Astrocyte of the spinal cord (primary cell): ENCODE measurements at places on chromosomes 13 and 19.

- peak; percentile 7 for DNase-seq
These were observed 971.6 kb upstream of the MIR17HG start for GRCh38 chr13:90375851-90376250.

GRCh38 chr13:97005625-97006262 is 11.5 kb upstream of the OXGR1 start:
- peak; percentile 43 for DNase-seq

- no peak for DNase-seq
These were observed 258.7 kb upstream of the EDNRB start for GRCh38 chr13:78177306-78177705.

- no peak for DNase-seq
These were observed 13.0 kb upstream of the STRN4 start for GRCh38 chr19:46759206-46759605.

DNA sequence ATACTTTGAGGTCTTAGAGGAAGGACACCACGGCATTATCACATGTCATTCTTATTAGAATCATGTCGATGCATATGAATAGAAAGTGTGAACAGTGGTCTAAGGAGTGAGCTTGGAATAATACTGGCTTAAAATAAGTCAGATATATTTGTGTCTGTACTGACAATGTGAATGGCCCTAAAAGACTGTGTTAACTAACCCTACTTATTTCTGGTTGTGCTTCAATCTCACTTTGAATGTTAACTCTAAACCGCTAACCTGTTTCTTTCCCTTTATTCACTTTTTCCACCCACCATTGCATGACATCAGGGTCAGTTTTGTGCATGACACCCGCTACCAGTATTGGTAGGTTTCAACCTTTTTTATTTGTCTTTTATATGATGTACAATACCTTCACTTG is 69.1 kb upstream of the RAP2A start:
- DNase-seq: no peak

GRCh38 chr13:105599477-105600037 is 935.9 kb downstream of the EFNB2 start:
- no peak for DNase-seq

GRCh38 chr19:44748426-44749254 is at the start of gene BCL3:
BCL3 (plus strand) TSS chr19:44748708; CDS start chr19:44748791, 83 bp downstream.
- no peak for DNase-seq

- no peak for DNase-seq
These were observed 62.3 kb downstream of the KCNC3 start for GRCh38 chr19:50266896-50267295.

GRCh38 chr13:38905861-38906260 is 84.8 kb downstream of the STOML3 start:
- no peak for DNase-seq

DNA sequence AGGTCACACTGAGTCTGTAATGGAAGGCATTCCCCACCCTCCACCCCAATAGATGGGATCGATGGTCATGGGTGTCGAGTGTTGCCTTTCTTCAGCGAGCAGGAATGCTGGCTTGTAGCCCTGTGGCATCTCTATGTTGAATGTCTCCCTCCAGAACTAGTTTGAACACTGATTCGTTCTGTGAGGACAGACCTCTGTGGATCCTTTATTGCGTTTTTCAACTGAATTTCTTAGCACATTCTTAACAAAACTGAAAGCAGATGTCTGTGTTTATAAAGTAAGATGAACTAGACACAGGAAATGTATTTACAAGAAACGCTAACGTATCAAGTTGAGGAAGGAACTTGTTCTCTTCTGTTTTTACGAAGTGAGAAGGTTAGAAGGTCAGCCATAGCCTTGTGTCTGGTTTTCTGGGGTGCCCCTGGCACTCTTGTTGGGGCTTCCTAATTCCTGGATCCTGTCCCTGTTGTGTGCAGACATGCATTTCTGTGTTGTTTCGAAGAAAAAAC is 36.8 kb upstream of the TM9SF2 start:
- peak; percentile 23 for DNase-seq

DNA sequence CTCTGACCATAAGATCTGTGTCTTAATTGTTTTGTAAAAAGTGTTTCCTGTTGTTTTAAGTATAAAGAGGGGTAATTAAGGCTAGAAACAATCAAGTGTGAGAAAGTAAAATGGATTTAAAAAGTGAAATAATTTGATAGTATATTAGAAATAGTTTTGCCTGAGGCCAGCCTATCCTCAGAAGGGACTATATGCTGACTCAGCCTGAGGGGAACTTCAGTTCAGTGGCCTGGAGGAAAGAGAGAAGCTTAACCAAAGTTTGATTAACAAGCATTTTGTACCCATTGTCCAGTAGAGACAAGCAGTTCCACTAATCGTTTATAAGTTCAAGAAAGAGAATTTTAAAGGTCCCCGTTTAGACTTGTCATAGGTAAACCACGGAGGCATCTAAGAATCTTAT is 1793.2 kb upstream of the PRR20A start:
- DNase-seq: no peak

GRCh38 chr13:73924607-73925006 is 209.6 kb downstream of the KLF12 start:
- DNase-seq: no peak

GRCh38 chr13:27022571-27023311 is 148.9 kb downstream of the USP12 start:
- peak; percentile 50 for DNase-seq

DNA sequence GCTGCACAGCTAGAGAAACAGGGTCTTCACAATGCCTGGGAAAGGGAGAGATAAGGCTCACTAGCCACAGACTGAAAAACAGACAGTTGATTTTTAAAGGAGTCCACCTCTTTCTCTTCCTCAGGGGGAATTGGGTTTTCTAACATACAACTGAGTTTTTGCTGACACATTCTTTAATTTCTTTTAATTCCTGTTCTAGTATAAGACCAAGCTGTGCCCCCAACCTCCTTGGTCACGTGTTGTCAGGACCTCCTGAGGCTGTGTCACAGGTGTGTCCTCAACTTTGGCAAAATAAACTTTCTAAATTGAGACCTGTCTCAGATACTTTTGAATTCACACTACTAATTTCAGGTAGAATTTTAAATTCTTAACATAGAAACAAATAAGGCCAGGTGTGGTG is 12.1 kb upstream of the ZNF492 start:
- DNase-seq: no peak

DNA sequence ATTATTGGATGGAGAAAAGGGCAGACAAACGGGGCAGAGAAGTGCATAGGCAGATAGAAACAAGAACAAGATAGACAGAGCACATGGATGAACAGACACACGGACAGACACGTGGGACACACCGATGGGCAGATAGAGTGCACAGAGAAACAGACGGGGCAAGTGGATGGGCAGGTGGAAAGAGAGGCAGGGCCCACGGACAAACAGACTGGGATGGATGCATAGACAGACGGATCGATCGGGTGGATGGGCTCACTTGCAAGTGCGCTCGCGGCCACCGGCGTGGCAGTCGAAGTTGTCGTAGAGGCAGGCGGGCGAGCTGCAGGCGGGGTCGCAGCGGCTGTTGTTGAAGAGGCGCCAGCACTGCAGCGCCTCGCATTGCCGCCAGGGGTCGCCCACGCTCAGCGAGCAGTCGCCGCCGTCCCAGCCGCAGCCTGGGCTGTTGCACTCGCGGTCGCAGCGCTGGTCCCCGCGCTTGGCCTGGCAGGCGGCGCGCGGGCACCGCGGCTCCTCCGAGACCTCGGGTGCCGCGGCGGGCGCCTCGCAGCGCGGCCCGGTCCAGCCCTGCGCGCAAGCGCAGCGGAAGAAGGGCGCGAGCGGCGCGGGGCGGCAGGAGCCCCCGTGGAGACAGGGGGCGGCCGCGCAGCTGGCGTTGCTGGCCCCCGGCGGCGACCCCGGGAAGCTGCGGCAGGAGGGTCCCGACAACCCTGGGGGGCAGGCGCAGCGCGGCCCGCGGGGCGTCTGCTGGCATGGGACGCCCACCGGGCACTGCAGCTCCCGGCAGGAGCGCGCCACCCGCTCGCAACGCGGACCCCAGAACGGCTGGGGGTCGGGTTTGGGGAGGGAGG is 23.3 kb downstream of the NOTCH3 start:
- peak; percentile 64 for DNase-seq

- no peak for DNase-seq
These were observed 6.1 kb downstream of the SAFB start for GRCh38 chr19:5628919-5629481.
